ENCODE measurements at places on chromosomes 13 and 19.

DNA sequence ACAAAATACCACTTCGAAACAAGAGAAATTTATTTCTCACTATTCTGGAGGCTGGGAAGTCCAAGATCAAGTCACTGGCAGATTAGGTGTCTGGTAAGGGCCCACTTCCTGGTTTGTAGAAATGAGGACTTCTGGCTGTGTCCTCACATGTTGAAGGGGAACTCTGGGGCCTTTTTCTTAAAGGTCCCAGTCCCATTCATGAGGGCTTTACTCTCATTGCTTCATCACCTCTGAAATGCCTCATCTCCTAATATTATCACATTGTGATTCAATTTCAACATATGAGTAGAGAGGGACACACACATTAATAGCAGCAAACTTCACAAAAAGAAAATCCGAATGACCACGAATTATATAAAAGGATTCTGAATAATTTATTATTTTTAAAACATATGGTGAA lies 21.6 kb upstream of the SIGLEC14 start:
- no peak for DNase-seq

DNA sequence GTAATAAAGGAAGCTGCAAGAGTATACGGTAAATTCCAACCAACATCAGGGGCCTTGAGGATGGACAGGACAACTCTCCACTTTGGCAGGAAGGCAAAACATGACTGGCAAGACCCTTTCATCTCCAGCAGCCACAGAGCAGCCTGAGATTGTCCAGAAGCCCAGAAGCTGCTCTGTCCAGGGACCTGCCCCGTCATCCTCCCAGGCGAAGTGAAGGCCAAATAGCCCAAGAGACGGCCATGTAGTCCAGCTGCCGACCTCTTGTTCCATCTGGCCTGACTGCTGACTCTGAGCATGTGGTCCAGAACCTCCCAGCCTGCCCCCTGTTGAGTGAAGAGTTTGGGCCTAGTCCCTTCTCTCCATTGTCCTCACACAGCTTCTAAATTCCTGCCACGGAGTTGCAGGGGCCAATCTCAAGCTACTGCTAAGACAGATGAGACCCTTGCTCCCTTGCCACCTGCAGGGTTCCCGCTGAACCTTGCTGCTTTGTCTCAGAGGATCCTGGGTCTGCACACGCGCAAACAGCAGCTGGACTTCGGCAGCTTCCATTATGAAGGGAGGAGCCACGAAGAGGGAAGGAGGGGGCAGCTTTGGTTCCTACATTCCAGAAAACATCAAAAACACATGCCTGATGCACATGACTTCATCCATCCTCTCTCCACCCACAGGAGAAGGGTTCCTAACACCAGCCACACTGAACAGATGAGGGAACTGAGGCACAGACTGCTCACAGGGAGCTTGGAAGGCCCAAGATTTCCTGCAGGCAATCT lies 196.9 kb downstream of the KATNAL1 start:
- no peak for DNase-seq

GRCh38 chr13:50843257-50844083 lies at the start of gene DLEU7:
DLEU7 (minus strand) TSS chr13:50843692; CDS start chr13:50843646, 46 bp downstream.
- no peak for DNase-seq

DNA sequence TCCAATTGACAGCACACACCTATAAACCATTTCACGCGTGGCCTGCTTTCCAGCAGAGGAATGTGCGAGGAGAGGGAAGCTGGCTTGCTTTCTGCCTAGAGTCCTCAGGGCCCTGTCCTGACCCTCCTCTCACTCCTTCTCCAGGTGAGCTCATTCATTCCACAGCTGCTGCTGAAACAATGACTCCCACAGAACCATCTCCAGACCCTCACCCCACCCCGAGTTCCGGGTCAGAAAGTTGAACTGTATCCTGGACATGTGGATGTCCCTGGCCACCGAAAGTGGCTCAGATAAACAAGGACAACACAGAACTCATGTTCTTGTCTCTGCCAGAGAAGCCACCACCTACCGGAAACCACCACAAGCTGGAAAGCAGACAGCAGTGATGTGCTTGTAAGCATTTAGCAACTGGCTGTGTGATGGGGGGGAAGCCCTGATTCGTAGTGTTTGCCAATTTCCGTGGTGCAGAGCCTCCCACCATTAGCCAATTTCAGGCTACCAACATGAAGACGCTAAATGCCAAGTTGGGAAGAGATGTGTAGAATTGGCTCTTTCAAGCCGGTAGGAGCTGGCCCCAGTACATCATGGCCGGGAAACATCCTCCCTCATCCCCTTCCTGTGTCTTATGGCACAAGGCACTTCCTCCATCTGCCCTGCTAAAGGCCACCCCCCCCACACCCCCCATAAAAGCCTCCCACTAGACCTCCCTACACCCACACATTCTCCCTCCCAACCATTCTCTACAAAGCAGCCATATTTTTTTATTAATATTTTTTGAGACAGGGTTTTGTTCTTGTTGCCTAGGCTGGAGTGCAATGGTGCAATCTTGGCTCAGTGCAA lies 5.0 kb downstream of the SYCE2 start:
- no peak for DNase-seq

GRCh38 chr19:19115954-19116353 lies 22.3 kb downstream of the TMEM161A start:
- peak; percentile 47 for DNase-seq

GRCh38 chr13:33766329-33767123 lies 51.4 kb upstream of the RFC3 start:
- no peak for DNase-seq

- no peak for DNase-seq
These were observed 113.9 kb upstream of the IRS2 start for GRCh38 chr13:109900320-109900719.

- peak; percentile 9 for DNase-seq
These were observed 29.0 kb downstream of the CKM start for GRCh38 chr19:45293682-45294081.

GRCh38 chr13:25702386-25702785 lies 330.6 kb downstream of the ATP8A2 start:
- DNase-seq, result no peak

DNA sequence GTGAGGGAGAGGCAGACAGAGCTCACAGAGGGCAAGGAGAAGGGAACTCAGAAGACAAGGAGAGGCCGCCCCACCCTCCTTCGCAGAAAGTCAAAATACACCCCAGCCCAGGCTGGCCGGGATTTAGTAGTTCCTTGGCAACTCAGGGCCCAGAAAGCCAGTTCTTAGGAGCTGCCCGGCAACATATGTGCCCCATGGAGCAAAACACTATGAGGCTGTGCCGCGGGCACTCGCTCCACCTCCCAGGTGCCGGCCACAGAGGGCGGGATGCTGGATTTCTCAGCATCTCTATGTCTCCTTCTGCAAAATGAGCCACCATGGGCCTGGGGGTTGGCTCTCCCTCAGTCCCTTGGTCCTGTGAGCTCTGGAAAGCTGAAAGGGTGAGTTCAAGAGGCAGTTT lies 93.8 kb upstream of the CACNA1A start:
- DNase-seq, result no peak

DNA sequence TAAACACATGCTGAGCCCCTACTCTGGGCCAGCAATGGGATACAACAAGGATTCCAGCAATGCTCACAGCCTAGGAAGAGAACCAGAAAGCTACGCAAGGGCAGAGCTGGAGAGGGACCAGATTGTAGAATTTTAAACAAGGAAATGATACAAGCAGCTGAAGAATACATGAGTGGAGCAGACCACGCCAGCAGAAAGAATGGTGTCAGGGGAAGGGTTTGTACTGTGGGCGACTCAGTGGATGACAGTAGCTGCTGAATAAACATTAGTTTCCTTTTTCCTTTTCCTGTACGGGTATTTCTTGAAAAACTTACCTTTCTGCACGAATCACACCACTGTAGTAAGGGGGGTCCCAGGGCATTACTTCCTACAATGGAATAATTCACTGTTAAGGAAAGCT lies 30.7 kb downstream of the MIPEP start:
- DNase-seq, result no peak

DNA sequence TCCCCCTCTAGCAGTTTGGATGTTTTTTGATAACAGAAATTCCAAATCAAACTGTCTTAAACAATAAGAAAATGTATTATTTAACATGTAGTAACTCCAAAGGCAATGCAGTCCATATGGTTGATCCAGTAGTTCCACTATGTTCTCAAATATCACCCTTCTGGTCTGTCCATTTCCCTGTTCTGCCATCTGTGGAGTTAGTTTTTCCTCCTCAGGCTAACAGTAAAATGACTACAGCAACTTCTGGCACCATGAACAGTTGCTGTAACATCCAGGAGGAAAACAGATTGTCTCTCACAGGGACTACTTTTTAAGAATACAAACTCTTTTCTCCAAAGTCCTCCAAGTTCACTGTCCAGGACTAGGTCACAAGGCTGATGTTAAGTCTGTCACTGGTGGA lies 455.4 kb downstream of the FGF14 start:
- no peak for DNase-seq

DNA sequence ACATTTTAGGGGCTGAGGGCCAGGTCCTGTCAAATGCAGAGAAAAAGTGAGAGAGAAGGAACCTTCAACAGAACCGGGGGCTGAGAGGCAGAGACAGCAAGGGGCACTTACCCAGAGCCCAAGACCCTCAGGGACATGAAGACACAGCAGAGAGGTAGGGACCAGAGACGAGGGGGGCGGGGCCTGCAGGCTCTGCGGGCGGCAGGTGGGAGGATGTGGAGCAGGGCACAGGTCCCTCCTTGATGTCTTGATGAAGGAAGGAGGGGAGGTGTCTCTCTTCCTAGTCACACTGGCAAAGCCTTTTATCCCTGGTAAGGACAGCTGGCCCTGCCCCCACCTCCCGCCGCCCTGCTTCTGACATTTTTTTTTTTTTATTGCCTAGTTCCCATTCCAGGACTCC lies at the start of gene KLK14:
Gene KLK14, minus strand, starts transcription at position 277 of the 400 bp plus-strand sequence. Its CDS starts 273 bp downstream, at position 4.
- DNase-seq, result no peak

DNA sequence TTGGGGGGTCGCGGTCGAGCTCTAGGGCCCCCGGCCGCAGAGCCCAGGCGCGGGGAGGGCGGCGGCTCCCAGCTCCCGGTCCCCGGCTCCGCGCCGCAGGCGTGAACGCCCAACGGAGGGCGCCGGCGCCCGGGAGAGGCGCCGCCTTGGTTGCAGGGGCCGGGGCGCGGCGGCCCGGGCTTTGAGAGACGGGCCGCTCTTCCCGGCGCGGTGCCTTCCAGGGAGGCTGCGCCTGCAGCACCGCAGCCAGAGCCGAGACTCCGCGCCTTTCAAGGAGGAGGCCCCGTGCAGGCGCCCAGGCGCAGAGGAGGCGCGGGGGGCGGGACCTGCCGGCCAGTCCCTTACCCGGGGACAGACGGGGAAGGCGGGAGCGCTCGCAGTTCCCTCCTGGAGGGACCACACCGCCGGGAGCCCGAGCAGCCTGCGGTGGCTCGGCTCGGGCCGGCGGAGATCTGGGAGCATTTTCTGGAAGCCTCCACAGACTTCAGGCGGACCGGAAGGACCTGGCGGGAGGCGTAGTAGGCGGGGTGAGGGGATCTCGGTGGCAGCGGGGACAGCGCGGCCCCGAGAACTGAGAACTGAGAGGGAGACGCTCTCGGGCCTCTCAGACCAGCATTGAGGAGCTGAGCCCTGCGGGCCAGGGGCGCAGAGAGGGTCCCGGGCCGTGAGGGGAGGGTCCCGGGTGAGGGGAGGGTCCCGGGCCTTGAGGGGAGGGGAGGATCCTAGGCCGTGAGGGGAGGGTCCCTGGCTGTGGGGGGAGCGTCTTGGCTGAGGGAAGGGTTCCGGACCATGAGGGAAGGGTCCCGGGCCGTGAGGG lies 25.5 kb upstream of the MCF2L start:
- DNase-seq, result peak; percentile 28

GRCh38 chr19:33674626-33675367 lies 53.0 kb downstream of the CHST8 start:
- DNase-seq, result no peak

DNA sequence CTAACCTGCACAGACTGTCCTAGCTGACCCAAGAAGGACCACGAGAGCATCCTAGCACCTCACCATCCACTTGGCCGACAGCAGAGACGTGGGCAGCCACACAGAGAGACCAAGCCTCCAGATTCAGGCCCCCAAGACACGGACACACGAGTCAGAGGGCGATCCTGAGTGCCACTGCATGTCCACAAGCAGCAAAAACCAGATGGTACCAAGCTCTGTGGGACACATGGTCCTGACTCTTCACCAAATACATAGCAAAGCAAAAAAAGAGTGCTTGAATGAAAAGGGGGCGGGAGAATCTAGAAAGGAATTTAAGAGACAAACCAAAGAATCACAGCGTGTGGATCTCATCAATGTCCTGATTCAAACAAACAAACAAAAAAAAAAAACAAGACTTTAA lies 45.2 kb downstream of the MLLT1 start:
- no peak for DNase-seq

GRCh38 chr13:51955281-51955771 lies 55.9 kb downstream of the ATP7B start:
- DNase-seq, result no peak

DNA sequence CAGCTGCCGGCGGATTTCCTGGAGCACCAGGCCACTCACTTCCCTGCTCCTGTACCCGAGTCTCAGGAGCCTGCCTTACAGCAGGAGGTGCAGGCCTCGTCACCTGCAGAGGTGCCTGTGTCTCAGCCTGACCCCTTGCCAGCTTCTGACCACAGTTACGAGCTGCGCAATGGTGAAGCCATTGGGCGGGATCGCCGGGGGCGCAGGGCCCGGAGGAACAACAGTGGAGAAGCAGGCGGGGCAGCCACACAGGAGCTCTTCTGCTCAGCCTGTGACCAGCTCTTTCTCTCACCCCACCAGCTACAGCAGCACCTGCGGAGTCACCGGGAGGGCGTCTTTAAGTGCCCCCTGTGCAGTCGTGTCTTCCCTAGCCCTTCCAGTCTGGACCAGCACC lies 3.3 kb downstream of the ZNF574 start:
- no peak for DNase-seq

- DNase-seq, result no peak
These were observed 5.2 kb upstream of the OR10H5 start for GRCh38 chr19:15782211-15782610.

- no peak for DNase-seq
These were observed 9.1 kb downstream of the OR7C2 start for GRCh38 chr19:14950421-14950820.

DNA sequence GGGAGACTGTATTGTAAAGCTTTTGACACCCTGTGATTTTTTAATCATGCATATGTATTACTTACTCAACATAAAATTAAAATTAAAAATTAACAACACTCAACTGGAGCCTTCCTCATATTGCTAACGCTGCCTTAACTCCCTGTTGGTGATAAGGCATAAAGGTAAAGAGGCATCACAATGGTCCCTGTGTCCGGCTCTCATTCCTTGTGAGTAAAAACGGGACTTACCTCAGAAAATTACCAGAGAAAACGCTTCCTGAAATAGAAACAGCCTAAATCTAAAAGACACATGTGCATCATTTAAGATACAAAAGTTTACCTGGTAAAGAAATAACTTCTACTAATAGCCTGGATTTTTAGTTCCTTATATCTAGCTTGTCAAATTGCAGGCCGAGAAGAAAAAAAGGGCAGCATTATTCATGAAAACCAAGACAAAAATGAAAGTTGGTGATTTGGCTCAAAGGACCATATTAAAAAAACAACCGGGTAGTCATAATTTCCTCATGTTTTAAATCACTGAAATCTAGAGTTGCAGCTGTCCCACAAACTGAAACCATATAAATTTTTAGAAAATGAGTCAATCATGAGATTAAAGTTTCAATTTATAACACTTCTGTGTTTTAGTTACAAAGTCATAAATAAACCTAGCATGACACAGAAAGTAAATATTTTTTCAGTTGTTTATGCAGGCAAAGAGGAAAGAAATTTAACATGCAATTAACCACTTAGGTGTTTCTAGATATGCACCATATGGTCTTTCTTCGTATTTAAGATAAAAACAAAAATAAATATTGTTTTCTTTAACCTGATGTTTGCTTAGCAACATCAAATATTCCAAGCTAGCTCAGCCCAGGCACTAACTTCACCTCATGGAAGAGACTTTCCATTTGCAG lies 94.7 kb downstream of the MIPEP start:
- DNase-seq, result no peak
